ENCODE measurements at places on chromosomes 2 and 18. TPM values are rescaled to one million over a fixed set of nuclear protein-coding genes. Genes with fewer than 3 reads are reported as not detected.

DNA sequence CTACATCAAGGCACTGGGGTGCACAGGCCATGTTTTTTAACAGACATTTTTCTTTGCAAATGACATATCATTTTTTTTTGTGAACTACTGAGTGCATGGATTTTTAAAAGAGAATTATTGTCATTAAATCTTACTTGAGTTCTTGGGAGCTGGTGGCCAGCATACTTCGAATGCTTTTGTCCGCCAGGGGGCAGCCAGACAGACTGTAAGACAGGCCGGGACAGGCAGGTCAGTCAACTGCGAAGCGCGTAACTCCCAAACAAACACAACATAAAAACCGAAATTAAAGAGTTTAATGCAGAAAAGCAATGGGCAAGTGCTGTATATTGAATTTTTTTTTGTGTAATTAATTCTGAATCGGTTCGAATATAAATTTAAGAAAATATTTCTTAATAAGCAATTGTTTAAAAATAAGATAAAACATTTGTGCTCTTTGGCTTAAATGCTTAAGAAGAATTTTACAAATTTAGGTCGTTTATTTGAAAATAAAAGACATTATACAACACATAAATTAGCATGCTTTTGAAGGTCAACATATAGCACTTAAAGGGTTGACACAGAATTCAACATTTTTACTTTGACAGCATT is 142.2 kb upstream of the PXDN start:
- H3K4me1 ChIP-seq: no peaks in the 10 kb centered on the region
- peak; percentile 73 for DNase-seq
- H3K36me3 ChIP-seq: no peaks in the 10 kb centered on the region
- H3K27ac ChIP-seq: no peak overlapping the region

GRCh38 chr2:157468931-157469708 is 25.2 kb upstream of the CYTIP start:
- peaks cover 95% of the 10 kb centered on the region for H3K4me1 ChIP-seq
- no peak for DNase-seq
- H3K4me3 ChIP-seq: peak overlapping the region; percentile 68
- peaks cover 42% of the 10 kb centered on the region for H3K36me3 ChIP-seq
- H3K27me3 ChIP-seq: no peaks in the 10 kb centered on the region
- H3K27ac ChIP-seq: peak overlapping the region; percentile 94

GRCh38 chr18:2686349-2686968 is 30.9 kb downstream of the SMCHD1 start:
- peaks cover 70% of the 10 kb centered on the region for H3K4me1 ChIP-seq
- H3K4me3 ChIP-seq: no peak overlapping the region
- DNase-seq: no peak
- peak overlapping the region; percentile 81 for H3K27ac ChIP-seq
- H3K27me3 ChIP-seq: no peaks in the 10 kb centered on the region

GRCh38 chr2:27174638-27175037 is 25.8 kb downstream of the TCF23 start:
- H3K27me3 ChIP-seq: peaks cover 12% of the 10 kb centered on the region
- no peak overlapping the region for H3K4me3 ChIP-seq
- H3K27ac ChIP-seq: no peak overlapping the region
- H3K36me3 ChIP-seq: no peaks in the 10 kb centered on the region
- no peaks in the 10 kb centered on the region for H3K4me1 ChIP-seq

GRCh38 chr18:78983512-78983911 is 3.9 kb downstream of the SALL3 start:
- peaks cover 7% of the 10 kb centered on the region for H3K4me1 ChIP-seq
- peaks cover 3% of the 10 kb centered on the region for H3K36me3 ChIP-seq
- no peak overlapping the region for H3K4me3 ChIP-seq
- H3K27me3 ChIP-seq: peaks cover 51% of the 10 kb centered on the region
- no peak overlapping the region for H3K27ac ChIP-seq
- DNase-seq: no peak

- no peaks in the 10 kb centered on the region for H3K4me1 ChIP-seq
- no peak overlapping the region for H3K4me3 ChIP-seq
- DNase-seq: no peak
- peaks cover 4% of the 10 kb centered on the region for H3K27me3 ChIP-seq
Observed at GRCh38 chr2:217846321-217846743, 156.5 kb downstream of the TNS1 start.

- H3K27ac ChIP-seq: no peak overlapping the region
- H3K36me3 ChIP-seq: no peaks in the 10 kb centered on the region
- H3K4me3 ChIP-seq: no peak overlapping the region
- no peaks in the 10 kb centered on the region for H3K27me3 ChIP-seq
- no peaks in the 10 kb centered on the region for H3K4me1 ChIP-seq
Observed at GRCh38 chr18:4544142-4544541, 89.0 kb upstream of the DLGAP1 start.

DNA sequence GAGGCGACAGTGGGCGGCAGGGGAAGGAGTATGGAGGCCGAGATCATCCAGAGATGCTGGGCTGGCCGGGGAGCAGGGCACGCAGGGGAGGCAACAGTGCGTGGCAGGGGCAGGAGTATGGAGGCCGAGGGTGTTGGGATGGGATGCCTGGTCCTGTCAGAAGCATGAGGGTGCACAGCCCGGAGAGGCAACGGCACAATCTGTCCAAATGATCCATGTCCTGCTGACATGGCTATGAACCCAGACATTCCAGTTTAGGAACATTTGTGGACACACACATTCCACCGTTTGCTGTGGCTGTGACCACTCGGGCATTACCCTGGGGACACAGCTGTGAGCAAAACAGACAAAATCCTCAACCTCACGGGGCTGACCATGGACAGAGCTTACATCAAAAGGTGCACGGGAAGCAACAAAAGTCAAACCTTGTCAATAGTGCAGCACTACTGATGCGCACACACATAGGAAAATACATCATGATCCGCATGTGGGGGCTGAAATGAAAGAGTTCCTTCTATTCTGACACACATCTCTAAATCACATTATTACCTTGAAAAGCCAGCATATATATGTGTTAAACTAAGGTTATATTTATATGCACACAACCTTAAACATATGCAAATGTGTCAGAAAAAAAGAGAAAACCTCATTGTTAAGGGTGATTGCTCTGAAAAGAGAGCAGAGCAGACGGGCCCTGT is 144.0 kb upstream of the GPC1 start:
- no peaks in the 10 kb centered on the region for H3K27me3 ChIP-seq
- H3K4me3 ChIP-seq: no peak overlapping the region
- DNase-seq: no peak
- no peaks in the 10 kb centered on the region for H3K4me1 ChIP-seq
- H3K27ac ChIP-seq: no peak overlapping the region
- no peaks in the 10 kb centered on the region for H3K36me3 ChIP-seq

GRCh38 chr2:48541666-48542389 is 11.9 kb downstream of the STON1 start:
- H3K36me3 ChIP-seq: no peaks in the 10 kb centered on the region
- no peaks in the 10 kb centered on the region for H3K4me1 ChIP-seq
- H3K4me3 ChIP-seq: no peak overlapping the region
- H3K27me3 ChIP-seq: no peaks in the 10 kb centered on the region
- no peak for DNase-seq
- no peak overlapping the region for H3K27ac ChIP-seq

DNA sequence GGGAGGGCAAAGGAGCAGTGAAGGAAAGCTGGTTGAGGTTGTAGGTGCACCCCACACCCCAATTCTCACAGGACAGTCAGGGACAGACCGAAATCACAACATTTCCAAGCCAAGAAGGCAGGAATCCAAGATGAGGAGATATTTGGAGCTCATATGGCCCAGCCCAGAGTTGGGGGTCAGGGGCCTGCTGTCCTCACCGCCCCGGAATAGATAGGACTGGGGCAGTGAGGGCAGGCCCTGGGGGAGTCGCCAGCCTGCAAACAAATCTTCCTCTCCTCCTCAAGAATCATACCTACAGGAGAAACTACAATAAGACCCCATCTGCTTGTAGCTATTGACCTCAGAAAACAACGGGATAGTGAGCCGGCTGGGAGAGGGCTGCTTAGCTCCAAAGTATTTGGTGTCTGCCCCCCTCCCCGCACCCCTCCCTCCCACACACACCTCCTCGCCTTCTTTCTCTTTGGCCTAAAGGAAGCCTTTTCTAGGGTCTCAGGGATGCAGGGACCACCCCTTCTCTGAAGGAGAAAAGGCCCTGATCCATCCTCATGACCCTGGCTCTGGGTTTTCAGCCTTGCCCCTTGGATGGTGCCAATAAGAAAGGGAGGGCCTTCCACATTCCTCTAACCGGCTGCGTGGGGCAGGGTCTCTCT is 3.8 kb downstream of the EN1 start:
- H3K4me3 ChIP-seq: no peak overlapping the region
- H3K27ac ChIP-seq: no peak overlapping the region
- peaks cover 1% of the 10 kb centered on the region for H3K36me3 ChIP-seq
- no peak for DNase-seq
- H3K4me1 ChIP-seq: peaks cover 36% of the 10 kb centered on the region

DNA sequence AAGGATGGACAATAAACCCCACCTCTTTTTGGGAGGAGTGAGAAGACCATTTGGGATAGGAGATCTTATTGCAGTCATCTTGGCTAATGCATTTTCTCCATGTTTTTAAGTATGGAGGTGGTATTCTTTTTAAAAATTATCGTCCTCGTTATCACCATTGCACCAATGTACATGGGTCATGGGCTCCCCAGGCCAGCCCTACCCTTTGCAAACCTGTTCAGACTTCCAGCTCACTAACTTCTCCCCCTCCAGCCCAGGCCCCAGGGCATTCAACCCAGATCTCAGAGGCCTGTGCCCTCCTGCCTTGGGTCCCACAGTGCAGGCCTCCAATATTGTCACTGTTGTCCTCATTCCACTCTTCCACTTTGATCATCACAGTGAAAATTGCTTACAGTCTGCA is 68.4 kb downstream of the BCL2L11 start:
- no peak overlapping the region for H3K4me3 ChIP-seq
- peaks cover 9% of the 10 kb centered on the region for H3K27me3 ChIP-seq
- no peaks in the 10 kb centered on the region for H3K36me3 ChIP-seq
- no peak for DNase-seq
- no peak overlapping the region for H3K27ac ChIP-seq

Gene HOXD13
- not detected for total RNA-seq

Gene RESP18
- not detected for total RNA-seq

Gene SLC4A3
- total RNA-seq: 0.05 TPM

Gene DPP10
- total RNA-seq: not detected

Gene WDFY1
- total RNA-seq: 33.6 TPM

Gene ANKRD62
- not detected for total RNA-seq

Gene SCLY
- total RNA-seq: 59.2 TPM

Measured in activated CD4-positive, alpha-beta T cell treated with anti-CD3 and anti-CD28 coated beads for 36 hours (primary cell).